ENCODE measurements at places on chromosomes 6 and 20.

DNA sequence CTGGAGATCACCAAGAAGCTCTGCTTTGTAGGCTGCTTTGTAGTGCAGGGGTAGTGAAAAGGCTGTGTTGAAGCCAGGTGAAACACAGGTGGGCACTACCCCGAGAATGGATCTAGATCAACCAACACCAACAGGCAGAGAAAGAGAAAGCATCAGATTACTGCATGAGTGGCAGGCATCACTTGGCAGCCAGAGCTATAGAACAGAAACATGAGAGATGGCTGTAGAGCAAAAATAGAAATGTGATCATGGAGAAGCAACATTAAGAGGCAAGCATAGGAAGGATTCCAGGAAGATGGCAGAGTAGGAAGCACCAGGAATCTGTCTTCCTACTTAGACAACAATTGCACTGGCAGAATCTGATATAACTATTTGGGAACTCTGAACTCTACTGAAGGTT, 311.1 kb upstream of the TCF21 start:
- no peak for DNase-seq

- no peak for DNase-seq
These were observed 39.7 kb downstream of the KCNQ2 start for GRCh38 chr20:63432577-63433325.

DNA sequence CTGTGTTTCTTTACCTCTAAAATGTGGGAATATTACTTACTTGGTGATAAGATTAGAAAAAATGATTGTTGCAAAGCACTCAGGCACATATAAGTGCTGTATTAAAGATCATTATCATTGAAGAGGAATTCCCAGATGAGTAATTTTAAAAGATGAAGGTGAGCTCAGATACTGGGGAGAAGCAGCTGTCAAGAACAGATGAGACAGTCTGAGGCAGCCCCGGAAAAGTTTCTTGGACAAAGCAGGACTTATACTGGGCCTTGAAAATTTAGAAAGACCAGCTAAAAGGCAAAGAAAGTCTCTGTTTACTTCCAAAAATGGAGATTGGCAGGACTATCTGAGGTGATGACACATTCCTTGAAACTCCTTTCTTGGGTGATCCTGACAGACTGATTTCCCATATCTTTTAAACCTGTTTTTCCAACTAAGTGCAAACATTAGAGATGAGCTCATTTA, 93.8 kb upstream of the MARCKS start:
- no peak for DNase-seq

DNA sequence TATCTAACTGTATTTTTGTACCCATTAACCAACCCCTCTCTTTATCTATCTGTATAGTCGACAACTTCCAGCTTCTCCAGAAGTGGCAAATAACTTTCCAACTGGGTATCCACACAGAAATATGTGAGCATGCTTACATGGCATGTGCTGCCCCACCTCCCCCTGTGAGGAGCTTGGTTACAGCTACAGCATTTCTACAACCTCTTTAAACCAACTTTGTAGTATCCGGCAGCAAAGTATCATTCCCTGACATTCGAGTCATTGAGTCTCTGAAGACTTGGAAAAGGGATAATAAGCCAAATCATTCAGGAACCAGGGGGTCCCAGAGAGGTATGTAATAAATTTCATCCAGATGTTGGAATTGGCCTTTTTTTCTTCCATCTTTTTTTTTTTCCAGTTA, 48.2 kb upstream of the ASIP start:
- no peak for DNase-seq

- DNase-seq: no peak
These were observed 61.1 kb downstream of the TSPYL4 start for GRCh38 chr6:116192786-116193185.

GRCh38 chr20:10093087-10093591, 58.4 kb downstream of the ANKEF1 start:
- no peak for DNase-seq

- no peak for DNase-seq
These were observed 21.6 kb downstream of the DSE start for GRCh38 chr6:116392132-116393013.

- peak; percentile 86 for DNase-seq
These were observed 8.8 kb downstream of the PXDC1 start for GRCh38 chr6:3742426-3743344.

- no peak for DNase-seq
These were observed 79.3 kb downstream of the SLC35F1 start for GRCh38 chr6:117986396-117986795.

- DNase-seq: no peak
These were observed 12.9 kb downstream of the ANKS1A start for GRCh38 chr6:34901930-34902329.

Measured in stimulated activated CD8-positive, alpha-beta memory T cell treated with anti-CD3 and anti-CD28 coated beads, Interleukin-4, amount 100 ng/mL, for 1 hour (primary cell).